NCI-H2227 treated with DMSO at 0.1 percent for 48 hours (cell line): ENCODE measurements at places on chromosomes 3 and 15.

- no peak for DNase-seq
These were observed 16.3 kb upstream of the TRAT1 start for GRCh38 chr3:108806316-108806715.

DNA sequence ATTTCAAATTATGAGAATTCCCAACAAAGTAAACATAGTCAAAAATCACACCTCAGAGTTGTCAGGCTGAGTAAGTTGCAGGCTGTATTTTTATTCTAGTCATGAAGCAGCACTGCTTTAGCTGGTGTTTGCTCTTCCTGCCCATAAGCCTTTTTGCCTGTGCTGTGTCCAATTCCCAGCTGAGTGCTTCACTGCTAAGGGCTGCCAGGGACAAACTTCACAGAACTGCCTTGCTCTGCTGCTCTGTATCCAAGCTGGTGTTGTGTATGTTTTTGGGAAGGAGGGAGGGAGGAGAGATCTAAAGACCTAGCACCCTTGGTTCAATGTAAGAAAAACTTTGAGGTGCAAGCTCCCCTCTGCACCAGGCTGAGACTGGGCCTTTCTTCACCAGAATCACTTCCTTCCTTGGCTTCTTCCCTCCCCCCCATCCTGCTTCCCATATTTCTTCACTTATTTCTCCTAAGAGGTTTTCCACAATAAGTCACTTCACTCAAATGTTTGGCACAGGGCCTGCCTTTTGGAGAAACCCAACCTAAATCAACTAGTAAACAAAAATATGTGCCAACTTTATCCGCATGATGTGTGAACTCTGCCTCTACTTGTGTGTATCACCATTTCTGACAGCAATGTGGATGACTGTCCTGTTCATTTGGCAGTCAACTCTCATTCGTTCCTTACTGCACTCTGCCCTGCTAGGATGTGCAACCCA, 156.1 kb downstream of the TBL1XR1 start:
- DNase-seq: no peak

DNA sequence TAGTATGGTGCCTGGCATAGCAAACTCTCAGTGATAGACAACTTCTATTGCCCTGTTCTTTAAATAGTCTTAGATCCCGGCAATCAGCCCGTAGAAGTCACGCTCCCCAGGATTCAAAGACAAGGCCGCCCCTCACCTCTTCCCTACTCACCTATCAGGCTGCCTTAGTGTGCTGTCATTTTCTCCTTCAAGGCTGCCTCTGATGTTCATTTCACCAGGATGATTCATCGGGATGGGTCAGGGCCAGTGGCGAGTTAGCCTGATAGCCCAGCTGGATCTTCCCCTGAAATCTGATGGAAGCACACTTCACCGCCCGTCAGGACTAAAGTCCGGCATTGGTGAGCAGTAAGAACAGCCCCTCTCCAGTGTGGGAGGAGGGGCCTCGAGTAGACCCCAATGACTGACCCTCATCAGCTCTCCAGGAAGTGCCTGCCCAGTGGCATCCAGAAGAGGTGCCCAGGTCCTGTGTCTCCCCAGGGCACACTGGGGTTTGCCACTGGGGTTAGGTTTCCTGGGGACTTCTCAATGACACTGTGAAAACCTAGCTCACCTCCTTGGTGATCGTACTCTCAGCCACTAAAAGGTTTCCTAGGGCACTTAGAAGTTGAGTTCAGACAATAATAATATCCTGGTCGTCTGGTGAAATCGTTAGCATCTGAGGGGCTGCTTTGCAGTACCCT, 37.5 kb downstream of the TPM1 start:
- DNase-seq: no peak

- no peak for DNase-seq
These were observed 34.8 kb upstream of the CEMIP start for GRCh38 chr15:80744415-80744814.

GRCh38 chr15:60338810-60339209, 59.0 kb downstream of the ANXA2 start:
- no peak for DNase-seq

DNA sequence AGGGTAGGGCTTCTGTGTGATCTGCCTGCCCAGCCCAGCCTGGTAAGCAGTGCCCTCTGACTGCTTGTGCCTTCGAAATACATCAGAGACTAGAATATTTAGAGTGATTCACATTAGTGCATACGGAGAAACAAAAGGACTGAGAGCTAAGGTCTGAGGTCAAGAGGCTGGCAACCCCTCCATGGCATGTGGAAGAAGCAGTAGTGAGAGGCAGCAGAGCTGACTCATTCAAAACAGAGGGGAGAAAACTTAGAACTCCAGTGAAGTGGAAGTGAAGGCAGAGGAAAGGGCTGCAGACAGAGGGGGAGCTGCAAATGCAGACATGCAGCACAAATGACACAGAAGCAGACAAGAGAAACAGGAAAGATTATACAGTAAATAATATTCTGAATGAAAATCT, 61.6 kb downstream of the ULK4 start:
- DNase-seq: no peak

DNA sequence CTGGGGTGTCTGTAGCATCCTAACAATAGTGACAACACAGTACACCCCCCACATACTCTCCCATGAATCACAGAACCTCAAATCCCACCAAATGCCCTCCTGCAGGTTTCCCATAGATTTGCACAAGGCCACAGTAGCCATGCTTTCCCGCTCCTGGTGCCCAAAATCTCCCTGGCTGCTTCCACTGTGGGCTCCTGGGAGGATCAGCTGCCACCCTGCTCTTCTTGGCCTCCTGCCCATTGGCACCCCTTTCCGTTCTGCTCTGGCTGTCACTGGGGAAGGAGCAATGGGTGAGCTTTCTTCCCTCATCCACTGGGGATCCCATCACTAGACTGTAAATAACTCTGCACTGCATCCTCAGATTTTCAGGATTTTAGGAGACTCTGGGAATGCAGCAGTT, 92.1 kb upstream of the SLC24A5 start:
- DNase-seq: no peak

- no peak for DNase-seq
These were observed 1.0 kb upstream of the ISY1 start for GRCh38 chr3:129161860-129162271.

DNA sequence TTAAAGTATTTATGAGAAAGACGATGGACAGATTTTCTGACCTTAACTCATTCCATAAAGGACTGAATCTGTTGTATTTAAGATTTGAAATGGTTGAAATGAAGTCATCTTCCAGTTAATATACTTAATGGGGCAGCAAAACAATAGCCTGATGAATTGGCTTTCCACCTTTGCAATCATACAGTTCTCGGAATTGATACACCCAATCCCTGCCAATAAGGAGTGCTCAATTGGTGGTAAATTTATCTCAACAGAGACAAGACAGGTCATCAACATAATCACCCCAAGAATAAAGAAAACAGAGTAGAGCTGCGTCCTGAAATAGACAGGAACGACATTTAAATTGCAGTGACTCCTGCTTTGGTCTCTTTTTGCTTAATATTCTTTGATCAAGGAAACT, 11.2 kb downstream of the ANXA2 start:
- no peak for DNase-seq

DNA sequence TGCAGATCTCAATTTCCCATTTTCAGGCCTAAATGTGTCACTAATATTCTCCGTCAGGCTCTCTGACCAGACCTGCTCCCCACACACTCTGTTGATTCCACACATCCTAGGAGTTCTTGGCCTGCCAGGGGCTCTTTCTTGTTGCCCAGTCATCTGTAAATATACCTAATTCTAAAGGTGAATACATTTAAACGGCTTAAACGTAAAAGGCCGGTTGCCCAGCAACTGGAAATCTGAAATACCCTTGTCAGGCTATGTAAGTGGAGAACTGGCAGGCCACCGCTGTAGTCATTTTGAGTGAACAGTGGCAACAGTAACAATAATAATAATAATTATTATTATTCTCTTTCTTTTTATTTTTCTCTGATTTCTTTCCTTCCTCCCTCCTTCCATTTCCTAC, 302.7 kb downstream of the AGBL1 start:
- no peak for DNase-seq

GRCh38 chr15:65805019-65805745, 13.1 kb upstream of the DENND4A start:
- DNase-seq: no peak

DNA sequence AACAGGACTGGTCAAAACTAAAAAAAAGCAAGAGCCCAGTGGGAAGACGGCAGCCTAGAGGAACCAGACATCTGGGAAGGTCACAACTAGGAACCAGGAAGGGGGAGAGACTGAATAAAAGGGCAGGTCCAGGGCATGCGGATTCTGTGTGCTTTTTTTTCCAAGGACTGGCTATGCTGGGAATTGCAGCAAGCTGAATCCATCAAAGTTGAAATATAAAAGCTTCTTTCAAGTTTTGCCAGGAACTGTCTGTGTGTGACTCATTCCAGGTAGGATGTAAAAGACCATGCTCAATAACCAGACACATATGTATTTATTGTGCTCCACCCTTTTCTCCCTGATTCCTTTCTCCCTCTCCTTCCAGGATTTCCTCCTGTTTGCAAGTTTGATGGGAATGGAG, 47.9 kb upstream of the CCDC80 start:
- DNase-seq: no peak

DNA sequence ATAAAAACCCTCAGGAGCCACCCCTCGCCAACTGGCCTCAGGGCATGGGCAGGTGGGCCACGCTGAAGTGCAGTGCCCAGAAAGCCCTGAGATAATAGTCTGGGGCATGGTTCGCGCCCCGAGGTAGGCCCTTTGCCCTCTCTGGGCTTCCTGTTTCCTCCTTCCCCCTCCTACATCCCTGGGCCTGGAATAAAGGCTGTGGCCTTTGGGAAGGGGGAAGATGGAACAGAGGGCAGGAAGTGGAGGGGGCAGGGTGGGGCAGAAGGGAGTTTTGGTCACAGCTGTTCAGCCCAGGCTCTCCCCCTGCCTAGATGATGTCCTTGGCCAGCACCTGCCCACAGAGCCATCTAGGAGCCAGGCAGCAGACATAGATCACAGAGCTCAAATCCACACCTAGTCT, 11.3 kb downstream of the CSRNP1 start:
- DNase-seq: no peak

GRCh38 chr3:143831208-143831607, 17.1 kb downstream of the SLC9A9 start:
- DNase-seq: no peak

DNA sequence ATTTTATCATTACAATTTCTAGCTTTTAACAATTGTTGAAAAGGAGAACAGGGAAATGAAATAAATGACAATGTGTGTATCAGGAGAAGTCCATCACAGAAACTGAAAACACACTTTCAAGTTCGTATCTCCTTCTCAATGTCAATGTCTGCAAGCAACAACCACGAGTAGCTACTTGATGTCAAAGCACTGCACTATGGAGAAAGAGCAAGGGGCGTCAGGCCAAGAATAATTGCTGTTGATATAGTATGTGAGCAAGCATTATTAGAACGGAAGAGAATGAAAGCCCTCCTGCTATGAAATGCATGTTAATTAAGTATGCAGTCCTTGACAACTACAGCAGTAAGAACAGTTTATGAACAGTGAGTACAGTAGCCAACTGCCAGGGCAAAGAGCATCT, 1250.1 kb downstream of the ZPLD1 start:
- DNase-seq: no peak

DNA sequence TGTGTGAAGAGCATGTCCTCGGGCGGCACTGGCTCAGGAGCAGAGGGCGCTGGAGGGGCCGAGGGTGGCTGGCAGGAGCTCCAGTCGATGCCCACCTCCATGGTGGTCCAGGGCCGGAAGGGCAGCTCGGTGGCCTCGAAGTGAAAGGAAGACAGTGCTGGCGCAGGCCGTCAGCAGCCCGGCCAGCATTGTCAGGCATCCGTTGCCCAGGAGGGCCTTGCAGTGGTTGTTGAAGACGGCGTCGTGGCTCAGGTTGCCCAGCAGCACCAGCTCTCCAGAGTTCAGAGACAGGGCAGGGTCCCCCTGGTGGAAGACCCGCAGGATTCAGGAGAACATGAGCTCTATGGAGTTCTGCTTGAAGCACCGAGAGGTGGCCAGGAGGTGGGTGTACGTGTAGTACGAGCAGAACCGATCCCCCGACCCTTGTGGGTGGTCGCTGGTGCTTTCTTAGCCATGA, 16.5 kb upstream of the SIAH2 start:
- DNase-seq: no peak

DNA sequence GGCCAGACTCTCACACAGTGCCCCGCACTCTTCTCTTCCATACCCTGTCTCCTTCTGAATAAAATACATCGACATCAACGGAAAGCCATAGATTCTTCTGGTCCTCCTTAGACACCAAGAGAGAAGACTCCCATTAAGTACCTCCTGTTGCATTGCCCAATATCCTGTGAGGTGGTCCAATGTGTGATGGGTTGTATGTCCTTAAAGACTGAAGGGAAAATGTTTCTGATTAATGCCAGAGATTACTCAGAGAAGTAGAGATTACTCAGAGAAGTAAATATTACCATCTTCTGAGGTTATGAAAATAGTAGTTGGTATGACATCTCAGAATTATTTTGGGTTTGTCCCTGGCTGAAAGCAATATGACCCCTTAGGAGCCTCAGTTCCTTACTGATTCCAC, 60.8 kb upstream of the GALNT15 start:
- DNase-seq: no peak
